Thyroid gland (tissue), 4 donors: ENCODE measurements at places on chromosomes 12 and 14.

DNA sequence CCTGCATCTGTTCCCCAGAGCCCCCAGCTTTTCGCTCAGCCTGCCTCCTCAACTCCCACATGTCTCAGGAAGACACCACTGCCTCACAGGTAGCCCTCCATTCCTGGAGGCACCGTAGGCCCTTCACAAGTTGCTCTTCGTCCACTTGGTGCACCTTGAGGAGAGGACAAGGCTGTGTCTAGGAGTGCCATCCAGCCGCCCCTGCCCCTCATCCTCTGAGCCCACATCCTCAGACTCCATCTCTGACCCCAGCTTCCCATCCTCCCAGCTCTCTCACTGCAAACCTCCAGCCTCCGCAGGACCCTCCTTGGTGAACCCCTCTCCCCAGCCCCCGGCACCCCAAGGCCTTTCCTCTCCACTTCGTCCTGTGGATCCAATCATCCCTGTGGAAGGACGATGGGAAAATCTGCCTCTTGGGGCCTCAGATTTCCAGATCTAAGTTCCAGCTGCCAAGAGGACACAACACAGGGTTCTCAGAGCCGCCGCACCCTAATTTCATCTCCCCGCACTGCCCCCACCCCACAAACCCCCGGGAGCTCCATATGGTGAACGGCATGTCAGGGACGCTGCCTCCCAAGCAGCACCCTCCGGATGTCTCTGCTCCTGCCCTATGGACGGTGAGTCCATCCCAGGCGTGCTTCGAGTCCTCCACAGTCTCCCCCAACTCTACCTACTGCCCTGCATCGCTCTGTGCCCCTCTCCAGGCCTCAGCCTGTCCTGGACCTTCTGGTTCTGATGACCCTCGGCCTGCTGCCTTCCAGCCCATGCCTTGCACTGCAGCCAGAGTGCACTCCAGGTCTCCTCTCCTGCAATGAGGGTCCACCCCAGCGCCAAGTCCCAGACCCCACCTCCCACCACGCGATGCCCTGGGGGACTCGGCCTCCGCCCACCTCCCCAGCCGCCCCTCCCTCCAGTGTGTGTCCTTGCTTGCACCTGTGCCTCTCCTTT, 314.1 kb upstream of the DIO3 start:
- no peak for DNase-seq

DNA sequence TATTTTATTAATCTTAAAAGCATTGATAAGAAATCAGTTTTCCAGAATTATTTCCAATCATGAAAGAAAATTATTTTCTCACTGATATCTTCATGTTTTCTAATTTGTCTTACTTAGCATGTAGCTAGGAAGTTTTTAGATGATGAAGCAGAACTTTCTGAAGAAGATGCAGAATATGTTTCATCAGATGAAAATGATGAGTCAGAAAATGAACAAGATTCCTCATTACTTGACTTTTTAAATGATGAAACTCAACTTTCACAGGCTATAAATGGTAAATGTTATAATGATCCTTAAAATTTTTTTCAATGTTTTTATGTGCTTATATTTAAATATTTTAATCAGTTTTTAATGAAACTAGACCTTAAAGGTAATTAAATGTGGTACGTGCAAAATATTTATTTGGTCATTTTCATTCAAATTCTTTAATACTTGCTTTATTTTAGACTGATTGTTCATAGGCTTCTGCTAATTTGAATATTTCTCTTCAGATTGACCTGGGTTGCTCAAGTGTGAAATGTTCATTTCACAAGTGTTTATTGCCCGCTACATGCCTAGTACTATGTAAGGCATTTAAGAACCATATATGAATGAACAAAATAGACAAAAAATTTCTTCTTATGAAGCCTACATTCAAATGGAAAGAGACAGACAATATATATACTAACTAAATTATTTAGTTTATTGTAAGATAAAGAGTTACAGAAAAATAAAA, 49.5 kb downstream of the FANCM start:
- no peak for DNase-seq

DNA sequence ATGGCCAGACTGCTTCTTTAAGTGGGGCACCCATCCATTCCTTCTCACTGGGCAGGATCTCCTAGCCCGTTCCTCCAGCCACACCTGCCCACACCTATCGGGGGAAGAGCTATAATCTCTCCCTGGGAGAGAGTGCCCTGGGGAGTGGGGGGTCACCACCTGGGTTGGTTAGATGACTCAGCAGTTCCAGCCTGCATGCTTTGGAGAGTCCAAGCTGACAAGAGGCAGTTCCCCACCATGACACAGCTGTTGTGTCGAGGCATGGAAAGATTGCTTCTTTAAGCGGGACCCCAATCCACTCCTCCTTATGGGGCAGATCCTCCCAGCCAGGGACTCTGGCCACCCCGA, 52.6 kb upstream of the PPFIA2 start:
- no peak for DNase-seq

GRCh38 chr12:104951759-104952509, 6.2 kb downstream of the SLC41A2 start:
- DNase-seq = no peak

DNA sequence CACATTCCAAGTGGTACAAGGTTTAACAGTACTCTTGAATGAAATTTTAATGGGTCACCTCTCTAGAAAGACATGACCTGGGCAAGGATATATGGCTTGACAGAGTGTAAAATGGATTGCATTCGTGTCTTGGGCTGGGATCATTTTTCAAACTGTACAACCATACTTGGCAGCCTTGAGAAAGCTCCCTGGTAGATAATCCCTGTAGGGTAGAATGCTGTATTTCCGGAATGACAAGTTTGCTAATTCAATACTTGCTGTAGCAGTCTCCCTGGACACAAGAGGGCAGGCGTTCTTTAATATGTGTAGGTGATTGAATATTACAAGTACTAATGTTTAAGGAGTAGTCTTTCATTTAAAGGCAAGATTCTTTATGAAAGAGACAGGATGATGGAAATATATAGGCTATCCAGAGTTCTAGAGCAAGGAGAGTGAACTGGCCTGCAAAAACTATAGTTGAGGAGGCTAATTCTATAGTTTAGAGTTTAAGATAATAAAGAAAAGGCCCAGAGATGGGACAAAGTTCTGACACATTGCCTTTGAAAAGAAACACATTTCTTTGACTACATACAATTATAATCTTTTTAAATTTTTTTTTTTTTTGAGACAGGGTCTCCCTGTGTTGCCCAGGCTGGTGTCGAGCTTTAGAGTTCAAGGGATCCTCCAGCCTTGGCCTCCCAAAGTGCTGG, 53.4 kb downstream of the PLBD1 start:
- DNase-seq = peak; percentile 71

GRCh38 chr12:122137681-122138080, 36.3 kb downstream of the IL31 start:
- peak; percentile 39 for DNase-seq

DNA sequence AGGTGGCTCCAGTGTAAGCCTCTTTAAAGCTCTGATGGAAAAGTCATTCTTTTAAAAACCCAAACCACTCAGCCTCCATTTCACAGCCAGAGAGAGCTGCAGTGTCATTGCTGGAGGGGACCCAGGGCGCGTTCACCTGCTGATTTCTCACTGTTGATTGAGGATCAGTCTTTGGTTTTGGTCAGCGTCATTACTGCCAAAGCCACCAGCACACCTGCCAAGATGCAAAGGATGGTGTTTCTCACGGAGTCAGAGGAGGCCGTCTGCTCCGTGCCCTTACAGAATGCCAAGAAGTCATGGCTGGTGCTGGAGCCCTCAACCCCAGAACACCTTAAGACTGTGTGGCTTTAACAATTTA, 32.8 kb upstream of the BATF start:
- DNase-seq = no peak

DNA sequence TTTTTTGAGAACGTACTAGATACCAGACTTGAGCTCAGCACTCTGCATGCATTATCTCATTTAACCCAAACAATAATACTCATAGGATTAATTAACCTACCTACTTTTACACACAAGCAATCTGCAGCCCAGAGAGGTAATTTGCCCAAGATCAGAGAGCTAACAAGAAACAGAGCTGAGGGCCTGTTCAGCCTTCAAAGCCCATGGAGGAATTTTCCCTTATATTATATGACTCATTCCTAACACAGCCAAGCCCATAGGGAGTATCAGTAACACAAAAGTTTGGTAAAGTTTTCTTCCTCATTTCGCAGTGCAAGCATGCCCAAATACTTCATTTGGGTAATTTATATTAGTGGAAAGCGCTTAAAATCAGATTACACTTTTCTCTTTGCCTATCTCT, 94.7 kb downstream of the GALC start:
- DNase-seq = no peak

DNA sequence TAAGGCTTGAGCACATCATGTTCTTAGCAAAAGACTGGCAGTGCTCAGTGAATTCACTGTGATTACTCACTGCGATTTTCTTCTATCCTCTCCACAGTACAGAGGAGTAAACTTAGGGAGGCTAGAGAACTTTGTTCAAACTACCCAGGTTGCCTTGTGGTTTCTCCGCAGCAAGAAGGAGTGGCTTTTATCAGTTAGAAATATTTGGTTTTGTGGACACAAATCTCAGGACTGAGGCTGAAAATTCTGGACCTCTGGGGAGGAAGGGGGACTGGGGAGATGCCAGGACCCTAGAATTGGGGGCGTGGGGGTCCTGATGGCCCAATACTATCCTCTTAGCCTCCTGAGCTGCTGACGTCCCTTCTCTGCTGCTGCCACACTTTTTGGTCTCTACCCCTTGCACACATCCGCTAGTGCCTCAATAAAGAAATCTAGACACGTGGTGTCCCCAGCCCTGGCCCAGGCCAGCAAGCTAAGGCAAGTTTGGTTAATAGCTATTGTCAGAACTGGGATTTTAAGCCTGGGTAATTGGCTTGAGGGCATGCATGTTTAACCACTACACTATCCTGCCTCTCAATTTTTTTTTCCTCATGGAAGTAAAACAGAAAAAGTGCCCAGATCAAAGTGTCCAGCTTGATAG, 842 bp downstream of the OAS2 start:
- no peak for DNase-seq

DNA sequence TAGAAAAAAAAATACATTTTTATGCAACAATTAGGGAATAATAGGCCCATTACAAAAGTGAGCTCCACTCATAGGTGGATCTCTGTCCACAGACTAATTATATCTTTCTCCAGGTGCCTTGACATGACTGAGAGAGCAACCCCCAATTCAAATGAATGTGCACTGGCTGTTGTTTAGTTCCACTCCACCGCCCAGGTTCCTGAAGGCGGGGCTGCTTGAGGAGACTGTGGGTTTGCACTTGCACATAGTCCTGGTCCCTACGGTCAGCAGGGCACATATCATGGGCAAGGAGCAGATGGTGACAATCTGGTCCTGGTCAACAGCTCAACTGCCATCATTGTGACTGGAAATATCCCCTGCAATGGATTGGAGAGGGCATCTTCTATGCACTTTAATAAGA, 195.6 kb upstream of the PWP1 start:
- peak; percentile 82 for DNase-seq

- DNase-seq = no peak
Observed at GRCh38 chr14:104593241-104593701, 11.3 kb downstream of the TMEM179 start.

DNA sequence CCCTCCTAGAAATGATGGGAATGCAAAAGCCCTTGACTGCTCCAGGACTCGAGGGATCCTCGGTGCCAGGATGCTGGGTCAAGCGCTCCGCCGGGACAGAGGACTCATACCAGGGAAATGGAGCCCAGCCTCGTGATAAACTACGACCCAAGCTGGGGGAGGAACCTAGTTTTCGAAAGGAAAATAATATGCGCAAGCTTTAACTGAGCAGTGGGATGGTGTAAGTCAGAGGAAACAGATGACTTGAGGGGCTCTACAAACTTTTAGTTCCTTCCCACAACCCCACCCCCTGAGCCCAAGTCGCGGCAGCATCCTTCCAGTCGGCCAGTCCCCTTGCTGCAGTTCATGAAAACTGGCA, 654 bp upstream of the SUPT16H start:
- no peak for DNase-seq

DNA sequence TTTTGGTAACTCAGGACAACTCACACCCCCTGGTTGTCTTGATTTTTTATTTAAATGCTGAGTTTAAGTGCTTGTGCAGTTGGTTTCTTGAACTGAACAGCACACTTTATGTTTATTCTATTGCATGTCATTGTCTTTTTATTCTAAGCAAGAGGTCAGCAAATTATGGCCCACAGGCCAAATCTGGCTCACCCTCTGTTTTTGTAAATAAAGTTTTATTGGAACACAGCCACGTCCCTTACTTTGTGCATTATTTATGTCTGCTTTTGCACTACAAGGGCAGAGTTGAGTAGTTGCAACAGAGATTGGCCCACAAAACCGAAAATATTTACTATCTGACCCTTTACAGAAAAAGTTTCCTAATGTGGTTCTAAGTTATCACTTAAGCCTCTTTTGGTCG, 52.3 kb downstream of the SUDS3 start:
- DNase-seq = no peak

DNA sequence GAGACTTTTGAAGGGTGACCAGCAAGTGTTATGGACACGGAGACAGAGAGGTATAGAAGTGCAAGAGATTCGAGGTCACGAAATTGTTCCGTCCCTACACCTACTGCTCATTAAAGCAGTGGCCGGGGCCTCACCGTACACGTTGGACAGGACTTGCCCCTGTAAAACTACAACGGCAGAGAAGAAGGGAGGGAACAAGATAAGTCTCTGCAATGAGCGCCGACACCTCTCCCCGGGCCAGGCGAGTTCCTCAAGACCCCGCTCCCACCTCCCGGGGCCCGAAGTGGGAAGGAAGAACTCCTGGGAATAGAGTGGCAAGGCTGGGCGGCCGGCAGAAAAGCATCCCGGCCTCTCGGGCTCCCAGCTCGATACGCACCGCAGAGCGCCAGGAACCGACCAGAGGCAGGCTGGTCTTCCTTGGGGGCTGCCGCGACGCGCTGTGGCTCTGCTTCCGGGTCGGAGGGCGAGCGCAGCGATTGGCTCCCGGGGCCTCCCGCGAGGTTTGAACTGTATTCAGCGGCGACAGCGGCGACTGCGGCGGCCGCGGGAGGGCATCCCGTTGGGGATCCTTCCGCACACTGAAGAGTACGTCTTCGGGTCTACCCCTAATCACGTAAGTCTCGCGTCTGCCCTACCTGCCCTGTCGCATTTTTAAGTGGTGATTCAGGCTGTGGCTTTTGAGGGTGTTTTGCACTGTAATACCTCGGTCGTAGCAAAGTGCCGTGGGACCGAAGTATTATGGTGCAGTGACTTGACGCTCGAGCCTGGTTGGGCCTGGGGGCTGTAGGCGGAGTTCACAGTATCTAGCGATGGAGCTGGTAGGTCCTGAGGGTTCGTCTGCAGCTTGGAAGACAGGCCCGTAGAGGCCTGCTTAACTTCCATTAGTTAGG, at the start of the genes NUP37 and PARPBP:
Gene NUP37, minus strand, starts transcription at position 441 of the 890 bp plus-strand sequence. CDS start 1,596 bp downstream, outside the sequence.
Gene PARPBP, plus strand, starts transcription at position 510 of the 890 bp plus-strand sequence. CDS start 3,706 bp downstream, outside the sequence.
- DNase-seq = peak; percentile 84

- DNase-seq = peak; percentile 5
Observed at GRCh38 chr14:22252686-22253085, 336.3 kb downstream of the DAD1 start.

DNA sequence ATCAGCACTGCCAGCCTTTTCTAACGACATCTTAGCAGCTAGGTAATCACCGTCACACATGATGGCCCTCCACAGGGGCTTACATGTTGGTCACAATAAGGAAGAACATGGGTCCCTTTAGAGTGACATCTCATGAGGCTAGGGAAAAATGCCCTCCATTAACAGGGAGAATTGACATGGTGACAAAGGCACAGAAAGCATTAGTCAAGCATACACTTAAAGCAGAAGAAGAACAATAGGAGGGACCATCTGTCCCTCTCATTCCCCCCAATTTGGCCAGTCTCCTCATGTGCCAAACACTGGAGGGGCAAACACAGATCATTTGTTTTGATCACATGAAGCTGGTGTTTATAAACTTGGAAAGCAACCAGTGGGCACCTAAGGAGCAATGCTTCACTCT, 78.0 kb downstream of the GRIP1 start:
- no peak for DNase-seq
